ENCODE measurements at places on chromosomes 7 and 10. TPM values are rescaled to one million over a fixed set of nuclear protein-coding genes. Genes with fewer than 3 reads are reported as not detected.

DNA sequence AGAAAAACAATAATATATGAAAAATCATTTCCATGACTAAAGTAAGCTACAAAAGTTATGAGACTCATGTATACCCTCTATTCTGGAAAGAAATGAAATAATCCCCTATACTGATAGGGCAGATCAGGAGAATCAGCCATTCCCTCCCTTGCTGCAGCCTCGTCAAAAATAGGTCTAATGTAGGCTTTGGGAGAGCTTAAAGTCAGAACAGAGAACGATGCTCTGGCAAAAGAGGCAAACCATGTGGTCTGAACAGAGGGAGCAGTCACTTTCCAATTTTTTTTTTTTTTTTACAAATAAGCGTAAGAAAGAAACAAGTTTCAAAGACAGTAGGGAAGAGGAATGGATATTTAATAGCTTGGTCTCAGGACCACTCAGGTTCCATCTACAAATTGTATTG, 462.2 kb upstream of the LRRTM3 start:
- no peak for DNase-seq
- no peaks in the 10 kb centered on the region for H3K27me3 ChIP-seq
- no peaks in the 10 kb centered on the region for H3K4me1 ChIP-seq
- no peak overlapping the region for H3K4me3 ChIP-seq
- no peaks in the 10 kb centered on the region for H3K36me3 ChIP-seq

GRCh38 chr7:51785876-51786275, 469.3 kb upstream of the COBL start:
- no peak for DNase-seq
- no peak overlapping the region for H3K27ac ChIP-seq
- H3K27me3 ChIP-seq: no peaks in the 10 kb centered on the region
- H3K4me1 ChIP-seq: no peaks in the 10 kb centered on the region
- H3K36me3 ChIP-seq: no peaks in the 10 kb centered on the region
- H3K4me3 ChIP-seq: no peak overlapping the region

- H3K27ac ChIP-seq: no peak overlapping the region
- peaks cover 29% of the 10 kb centered on the region for H3K4me1 ChIP-seq
- H3K4me3 ChIP-seq: no peak overlapping the region
- H3K36me3 ChIP-seq: no peaks in the 10 kb centered on the region
Observed at GRCh38 chr10:48458662-48459048, 146.2 kb downstream of the ARHGAP22 start.

DNA sequence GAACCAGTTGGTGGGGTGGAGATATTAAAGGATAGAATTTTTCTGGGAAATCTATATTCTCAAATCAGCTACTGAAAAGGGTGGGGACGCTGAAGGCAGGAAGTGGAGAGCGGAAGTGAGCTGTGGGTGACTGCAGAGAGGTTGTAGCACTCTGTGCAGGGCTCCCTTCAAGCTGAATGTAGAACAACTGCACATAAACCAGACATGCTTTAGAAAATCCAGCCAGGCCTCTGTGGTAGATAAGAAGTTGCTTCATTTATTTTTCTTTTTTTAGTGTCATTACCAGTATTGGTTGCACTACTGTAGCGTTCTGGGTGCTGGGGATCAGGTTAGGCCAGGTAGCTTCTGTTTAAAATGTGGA, 127.8 kb downstream of the CELF2 start:
- peaks cover 23% of the 10 kb centered on the region for H3K4me1 ChIP-seq
- no peaks in the 10 kb centered on the region for H3K27me3 ChIP-seq
- H3K36me3 ChIP-seq: no peaks in the 10 kb centered on the region
- H3K4me3 ChIP-seq: no peak overlapping the region
- H3K27ac ChIP-seq: no peak overlapping the region
- no peak for DNase-seq

- no peak overlapping the region for H3K27ac ChIP-seq
- no peaks in the 10 kb centered on the region for H3K36me3 ChIP-seq
- H3K4me3 ChIP-seq: no peak overlapping the region
Observed at GRCh38 chr7:135833642-135834041, 85.0 kb upstream of the FAM180A start.

DNA sequence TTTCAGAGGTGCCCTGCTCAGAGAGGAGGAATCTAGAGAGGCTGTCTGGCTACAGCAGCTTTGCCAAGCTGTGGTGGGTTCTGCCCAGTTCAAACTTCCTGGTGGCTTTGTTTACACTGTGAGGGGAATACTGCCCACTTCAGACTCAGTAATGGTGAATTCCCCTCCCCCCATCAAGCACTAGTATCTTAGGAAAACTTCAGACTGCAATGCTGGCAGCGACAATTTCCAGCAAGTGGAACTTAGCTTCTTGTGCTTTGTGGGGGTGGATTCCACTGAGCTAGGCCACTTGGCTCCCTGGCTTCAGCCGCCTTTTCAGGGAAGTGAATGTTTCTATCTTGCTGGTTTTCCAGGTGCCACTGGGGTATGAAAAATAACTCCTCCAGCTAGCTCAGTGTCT, 42.8 kb downstream of the CYP2C8 start:
- H3K27ac ChIP-seq: peak overlapping the region; percentile 49
- no peaks in the 10 kb centered on the region for H3K36me3 ChIP-seq
- peak; percentile 80 for DNase-seq
- H3K27me3 ChIP-seq: no peaks in the 10 kb centered on the region

DNA sequence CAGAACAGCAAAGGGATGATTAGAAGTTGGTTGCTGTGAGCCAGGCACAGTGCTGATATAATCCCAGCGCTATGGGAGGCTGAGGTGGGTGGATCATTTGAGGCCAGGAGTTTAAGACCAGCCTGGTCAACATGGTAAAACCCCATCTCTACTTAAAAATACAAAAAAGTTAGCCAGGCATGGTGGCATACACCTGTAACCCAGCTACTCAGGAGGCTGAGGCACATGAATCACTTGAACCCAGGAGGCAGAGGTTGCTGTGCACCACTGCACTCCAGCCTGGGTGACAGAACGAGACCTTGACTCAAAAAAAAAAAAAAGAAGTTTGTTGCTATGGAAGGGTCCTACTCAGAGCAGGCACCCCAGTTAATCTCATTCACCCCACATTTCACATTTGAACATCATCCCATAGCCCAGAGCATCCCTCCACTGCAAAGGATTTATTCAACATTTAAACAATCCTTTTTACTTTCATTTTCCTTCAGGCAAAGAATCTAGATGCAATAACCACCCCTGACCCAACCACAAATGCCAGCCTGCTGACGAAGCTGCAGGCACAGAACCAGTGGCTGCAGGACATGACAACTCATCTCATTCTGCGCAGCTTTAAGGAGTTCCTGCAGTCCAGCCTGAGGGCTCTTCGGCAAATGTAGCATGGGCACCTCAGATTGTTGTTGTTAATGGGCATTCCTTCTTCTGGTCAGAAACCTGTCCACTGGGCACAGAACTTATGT, 4.1 kb downstream of the IL6 start:
- H3K27me3 ChIP-seq: no peaks in the 10 kb centered on the region
- H3K36me3 ChIP-seq: no peaks in the 10 kb centered on the region
- DNase-seq: no peak

DNA sequence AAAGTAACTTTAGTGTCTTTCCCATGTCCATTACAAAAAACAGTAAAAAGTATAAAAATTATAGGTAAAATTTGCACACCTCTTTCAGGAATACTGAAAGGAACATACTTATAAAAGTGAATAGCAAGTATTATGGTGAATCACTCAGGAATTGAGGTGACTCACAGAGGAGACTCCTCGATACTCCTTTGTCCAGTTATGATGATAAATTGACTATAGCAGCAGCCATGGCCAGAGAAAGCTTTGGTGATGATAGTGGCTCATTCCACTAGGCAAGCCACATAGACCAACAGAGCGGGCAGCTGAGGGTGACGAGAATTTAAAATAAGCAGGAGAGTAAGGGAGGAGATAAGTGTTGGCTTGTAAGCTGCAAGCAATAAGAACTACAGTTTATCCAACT, 1231.1 kb upstream of the CELF2 start:
- H3K4me1 ChIP-seq: no peaks in the 10 kb centered on the region
- no peaks in the 10 kb centered on the region for H3K36me3 ChIP-seq
- no peak overlapping the region for H3K27ac ChIP-seq
- H3K4me3 ChIP-seq: no peak overlapping the region

- no peaks in the 10 kb centered on the region for H3K4me1 ChIP-seq
- H3K27me3 ChIP-seq: no peaks in the 10 kb centered on the region
- DNase-seq: no peak
- peaks cover 8% of the 10 kb centered on the region for H3K36me3 ChIP-seq
Observed at GRCh38 chr7:158730383-158731346, 26.1 kb upstream of the NCAPG2 start.

DNA sequence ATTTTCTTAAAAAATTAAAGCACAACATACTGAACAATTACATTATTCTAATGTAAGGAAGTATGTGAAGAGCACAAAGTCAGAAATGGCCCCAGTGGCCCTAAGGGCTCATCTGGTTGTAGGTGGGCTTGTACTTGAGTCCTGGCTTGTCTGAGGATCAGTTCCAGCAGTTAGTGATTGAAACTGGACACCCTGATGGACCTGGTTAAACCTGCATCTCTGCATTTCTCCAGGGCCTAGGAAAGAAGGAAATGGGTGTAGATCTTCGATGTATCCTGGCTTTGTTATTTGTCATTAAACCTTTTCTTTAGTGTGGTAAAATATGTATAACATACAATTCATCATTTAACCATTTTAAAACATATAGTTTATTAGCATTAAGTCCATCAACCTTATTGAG, 9.7 kb upstream of the AKR1C2 start:
- no peak overlapping the region for H3K27ac ChIP-seq
- no peaks in the 10 kb centered on the region for H3K27me3 ChIP-seq
- H3K4me3 ChIP-seq: no peak overlapping the region
- no peaks in the 10 kb centered on the region for H3K36me3 ChIP-seq
- no peak for DNase-seq

- no peaks in the 10 kb centered on the region for H3K4me1 ChIP-seq
- no peak overlapping the region for H3K27ac ChIP-seq
- H3K27me3 ChIP-seq: no peaks in the 10 kb centered on the region
- DNase-seq: no peak
- H3K4me3 ChIP-seq: no peak overlapping the region
Observed at GRCh38 chr7:21972397-21972784, 26.7 kb upstream of the CDCA7L start.

GRCh38 chr10:75507469-75507868, 76.0 kb downstream of the LRMDA start:
- no peaks in the 10 kb centered on the region for H3K27me3 ChIP-seq
- H3K4me1 ChIP-seq: peaks cover 16% of the 10 kb centered on the region
- no peaks in the 10 kb centered on the region for H3K36me3 ChIP-seq
- no peak for DNase-seq

- no peak overlapping the region for H3K27ac ChIP-seq
- no peaks in the 10 kb centered on the region for H3K36me3 ChIP-seq
- H3K4me3 ChIP-seq: no peak overlapping the region
- no peaks in the 10 kb centered on the region for H3K4me1 ChIP-seq
Observed at GRCh38 chr10:62715383-62715782, 89.1 kb upstream of the ADO start.

DNA sequence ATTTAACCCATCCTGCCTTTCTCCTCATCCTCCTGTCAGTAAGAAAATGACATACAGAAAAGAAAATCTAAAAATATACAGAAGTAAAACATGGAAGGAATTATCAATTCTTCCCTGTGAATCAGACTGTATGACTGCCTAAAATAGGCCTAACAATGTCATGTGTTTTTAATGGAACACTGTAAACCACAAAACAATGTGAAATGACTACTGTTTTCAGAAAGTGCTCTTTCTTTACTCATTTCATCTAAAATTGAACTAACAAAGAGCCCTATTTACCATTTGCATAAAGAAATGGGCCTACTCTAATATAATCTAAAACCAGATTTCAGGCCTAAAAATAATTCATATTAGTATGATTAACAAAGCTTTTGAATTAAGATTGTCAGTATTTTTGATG, 35.7 kb downstream of the SEMA3E start:
- no peak for DNase-seq
- H3K27me3 ChIP-seq: no peaks in the 10 kb centered on the region
- no peak overlapping the region for H3K27ac ChIP-seq
- no peak overlapping the region for H3K4me3 ChIP-seq

DNA sequence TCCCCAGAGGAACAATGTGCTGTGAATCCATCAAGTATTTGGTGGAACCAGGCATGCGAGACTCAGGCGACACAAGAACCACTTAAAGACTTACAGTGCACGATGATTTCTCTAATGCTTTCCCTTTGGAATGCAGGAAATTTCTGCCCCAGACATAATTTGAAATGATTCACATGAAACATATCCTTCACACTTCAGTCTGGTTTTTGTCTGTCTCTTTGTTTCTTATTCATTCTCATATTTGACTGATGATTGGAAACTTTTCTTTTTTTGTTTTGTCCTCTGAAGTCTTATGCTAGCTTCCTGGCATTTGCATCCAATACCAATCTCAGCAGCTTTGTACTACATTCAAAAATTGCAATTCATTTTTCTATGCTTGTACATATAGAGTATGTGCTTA, 502.8 kb downstream of the PHTF2 start:
- DNase-seq: peak; percentile 71
- H3K27me3 ChIP-seq: no peaks in the 10 kb centered on the region
- no peak overlapping the region for H3K4me3 ChIP-seq
- H3K27ac ChIP-seq: peak overlapping the region; percentile 40
- peaks cover 15% of the 10 kb centered on the region for H3K4me1 ChIP-seq

DNA sequence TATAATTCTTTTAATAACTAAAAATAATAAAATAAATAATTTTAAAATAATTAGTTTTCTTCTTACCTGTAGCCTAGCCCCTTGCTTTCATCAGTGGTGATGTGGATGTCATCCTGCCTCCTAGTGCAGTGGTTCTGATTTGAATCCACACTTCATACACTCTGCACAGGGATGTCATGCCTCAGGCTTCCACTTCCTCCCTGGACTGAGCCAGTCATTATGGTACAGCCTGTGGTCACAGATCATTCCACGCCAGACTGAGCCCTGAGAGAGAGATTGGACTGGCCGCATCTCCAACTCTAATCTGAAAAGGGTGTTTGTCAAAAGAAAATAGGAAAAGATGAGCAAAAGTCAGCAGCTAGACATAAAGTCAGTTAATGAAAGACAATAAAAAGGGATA, 436.2 kb upstream of the IGFBP3 start:
- H3K27ac ChIP-seq: no peak overlapping the region
- no peak for DNase-seq
- H3K36me3 ChIP-seq: no peaks in the 10 kb centered on the region
- no peak overlapping the region for H3K4me3 ChIP-seq
- no peaks in the 10 kb centered on the region for H3K27me3 ChIP-seq

- H3K27me3 ChIP-seq: no peaks in the 10 kb centered on the region
- H3K36me3 ChIP-seq: no peaks in the 10 kb centered on the region
- H3K27ac ChIP-seq: no peak overlapping the region
- H3K4me1 ChIP-seq: no peaks in the 10 kb centered on the region
- no peak overlapping the region for H3K4me3 ChIP-seq
- DNase-seq: no peak
Observed at GRCh38 chr7:3259711-3260400, 41.2 kb upstream of the SDK1 start.

GRCh38 chr10:36446881-36447280, 678.5 kb upstream of the ANKRD30A start:
- H3K27ac ChIP-seq: no peak overlapping the region
- H3K27me3 ChIP-seq: no peaks in the 10 kb centered on the region
- H3K4me3 ChIP-seq: no peak overlapping the region
- no peaks in the 10 kb centered on the region for H3K36me3 ChIP-seq

STAG3 gene
- total RNA-seq: 1.5 TPM

HOGA1 gene
- 0.78 TPM for total RNA-seq

NEUROG3 gene
- total RNA-seq: not detected

UPK3BL2 gene
- 19.5 TPM for total RNA-seq

SLC16A9 gene
- total RNA-seq: 38.5 TPM

PTTG1IP2 gene
- total RNA-seq: not detected

CDH23 gene
- total RNA-seq: 3.0 TPM

STEAP4 gene
- total RNA-seq: 162 TPM

ZNF804B gene
- 29.8 TPM for total RNA-seq
